ENCODE measurements at places on chromosomes 3 and 15.

GRCh38 chr3:164791263-164791662, 287.0 kb downstream of the SI start:
- ATAC-seq: no peak

GRCh38 chr15:90042766-90043529, 41.8 kb downstream of the ZNF710 start:
- no peak for ATAC-seq

- no peak for ATAC-seq
Measured at GRCh38 chr15:80485370-80486164, 81.4 kb downstream of the ARNT2 start.

DNA sequence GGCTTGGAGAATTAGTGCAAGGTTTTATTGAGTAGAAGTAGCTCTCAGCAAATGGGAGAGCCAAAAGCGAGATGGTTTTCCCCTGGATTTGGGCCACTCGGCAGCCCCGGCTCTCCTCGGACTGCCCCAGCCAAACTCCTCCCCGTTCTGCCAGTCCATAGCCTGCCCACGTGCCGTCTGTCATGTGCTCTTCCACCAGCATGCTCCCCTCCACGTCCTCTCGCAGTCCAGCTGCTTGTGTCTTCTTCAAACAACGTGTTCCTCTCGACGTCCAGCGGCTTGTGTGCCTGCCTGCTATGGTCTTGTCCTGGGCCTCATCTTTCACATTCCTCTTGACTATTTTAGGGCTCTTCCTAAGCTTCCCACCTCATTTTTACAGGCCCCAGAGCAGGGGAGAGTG, 16.7 kb upstream of the SECISBP2L start:
- no peak for ATAC-seq

- ATAC-seq: no peak
Measured at GRCh38 chr3:56525291-56525690, 31.7 kb upstream of the CCDC66 start.

DNA sequence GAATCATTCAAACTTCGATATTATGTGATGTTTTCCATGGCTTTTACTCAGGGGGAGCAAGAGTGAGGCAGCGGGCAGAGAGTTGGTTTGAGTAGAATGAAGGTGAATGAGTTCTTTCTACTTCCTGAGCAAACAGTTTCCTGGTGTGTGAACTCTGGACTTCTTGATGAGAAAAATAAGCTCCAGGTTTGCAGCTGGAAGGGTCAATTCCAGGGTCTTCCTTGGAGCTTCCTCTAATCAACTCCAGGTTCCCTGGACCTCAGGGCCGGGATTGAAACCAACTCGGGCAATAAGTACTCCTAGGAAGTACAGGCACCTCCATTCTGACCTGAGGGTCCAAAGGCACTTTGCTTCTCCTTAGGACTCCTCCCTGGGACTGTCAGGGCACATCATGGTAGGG, 243.6 kb upstream of the ONECUT1 start:
- no peak for ATAC-seq

GRCh38 chr3:134437211-134437752, 48.5 kb downstream of the ANAPC13 start:
- no peak for ATAC-seq

GRCh38 chr15:30921781-30922479, 18.2 kb downstream of the FAN1 start:
- ATAC-seq: no peak

GRCh38 chr3:177338697-177339219, 141.5 kb upstream of the TBL1XR1 start:
- ATAC-seq: no peak

GRCh38 chr3:9214185-9214584, 35.3 kb downstream of the SRGAP3 start:
- ATAC-seq: no peak
